Myocyte (in vitro differentiated cells): ENCODE measurements at places on chromosomes 11 and 22. TPM values are rescaled to one million over a fixed set of nuclear protein-coding genes. Genes with fewer than 3 reads are reported as not detected.
A peak's percentile ranks its signal among the peaks of the same experiment; 100 is the strongest.

DNA sequence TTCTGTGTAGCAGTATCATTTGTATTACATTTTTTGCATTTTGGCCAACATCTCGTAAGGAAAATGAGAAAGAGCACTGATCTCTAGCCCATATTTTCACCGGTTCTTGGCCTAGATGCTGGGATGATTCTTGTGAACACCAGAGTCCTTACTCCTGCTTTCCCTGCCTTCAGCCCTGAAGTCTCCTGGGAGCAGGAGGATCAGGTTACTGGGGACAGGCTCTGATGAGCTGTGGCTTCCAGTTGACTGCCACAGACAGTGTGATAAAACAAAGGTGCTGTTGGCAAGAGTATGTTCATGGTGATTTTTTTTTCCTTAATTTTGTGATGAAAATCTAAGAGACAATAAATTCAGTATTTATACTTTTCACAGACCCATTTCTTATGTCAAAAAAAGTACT, 34.2 kb upstream of the ADSL start:
- DNase-seq, result peak; percentile 69

- peak; percentile 90 for DNase-seq
These were observed 76.5 kb downstream of the C11orf91 start for GRCh38 chr11:33624083-33624482.

GRCh38 chr22:49037701-49038245, 789.9 kb downstream of the BRD1 start:
- DNase-seq, result no peak

GRCh38 chr22:22748297-22748743, 103.9 kb downstream of the GGTLC2 start:
- peak; percentile 64 for DNase-seq

DNA sequence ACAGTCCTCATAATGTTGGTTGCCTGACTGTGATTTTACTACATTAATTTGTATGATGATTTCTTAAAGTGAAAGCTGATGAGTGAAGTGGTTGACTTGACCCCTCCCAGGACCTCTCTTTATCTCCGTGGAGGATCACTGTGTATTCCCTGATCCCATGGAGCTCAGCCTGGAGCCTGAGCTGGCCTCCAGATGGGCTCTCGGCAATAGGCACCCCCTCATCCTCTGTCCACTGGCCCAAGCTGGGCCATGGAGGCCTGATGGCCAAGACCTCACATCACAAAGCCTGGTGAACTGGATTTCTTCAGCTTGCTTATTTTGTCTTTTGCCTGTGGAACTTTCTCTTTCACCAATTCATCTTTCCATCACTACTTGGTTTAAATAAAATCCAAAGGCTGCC, 75.2 kb downstream of the WNT11 start:
- DNase-seq, result no peak

GRCh38 chr22:19174106-19175025, 4.2 kb downstream of the SLC25A1 start:
- DNase-seq, result peak; percentile 46

- no peak for DNase-seq
These were observed 189.5 kb downstream of the DDX10 start for GRCh38 chr11:108854346-108854745.

- DNase-seq, result no peak
These were observed 728 bp downstream of the CTTN start for GRCh38 chr11:70398834-70399680.

- DNase-seq, result no peak
These were observed 56.5 kb downstream of the PDHX start for GRCh38 chr11:34972892-34973291.

GRCh38 chr22:47839595-47840227, 1077.3 kb downstream of the TBC1D22A start:
- DNase-seq, result no peak

DNA sequence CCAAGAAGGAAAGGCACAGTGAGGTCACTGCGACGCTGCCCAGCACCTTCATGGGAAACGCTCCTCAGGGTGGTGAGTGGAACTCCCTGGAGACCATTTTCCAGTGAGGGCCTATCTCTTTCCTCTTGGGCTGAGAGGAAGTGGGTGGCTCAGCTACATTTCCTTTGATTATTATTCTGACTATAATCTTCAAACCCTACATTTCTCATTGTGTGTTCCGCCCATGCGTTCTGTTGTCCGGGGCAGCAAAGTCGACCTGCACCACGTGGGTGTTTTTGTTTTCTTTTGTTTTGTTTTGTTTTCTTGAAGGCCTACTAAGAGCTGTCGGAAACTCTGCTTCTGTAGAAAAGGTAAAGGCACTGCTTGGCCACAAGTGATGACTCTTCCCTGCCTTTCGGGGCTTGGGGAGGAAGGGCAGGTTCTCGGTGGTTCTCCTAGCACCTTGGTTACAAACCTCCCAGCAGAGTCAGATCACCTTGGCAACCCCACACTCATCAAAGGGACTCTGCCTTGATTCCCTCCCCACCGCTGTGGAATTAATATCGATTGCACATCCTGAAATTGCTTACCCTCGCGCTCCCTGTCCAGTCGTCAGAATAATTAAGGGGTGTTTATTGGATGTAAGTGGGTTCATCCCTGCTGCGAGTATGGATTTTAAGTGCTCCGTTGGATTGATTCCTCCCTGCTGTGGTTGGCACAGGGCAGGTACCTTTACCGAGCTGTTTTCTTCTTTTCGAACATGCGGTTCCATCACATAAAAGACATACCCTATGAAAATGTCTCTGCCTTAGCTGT, 7.3 kb downstream of the PARVB start:
- DNase-seq, result no peak

DNA sequence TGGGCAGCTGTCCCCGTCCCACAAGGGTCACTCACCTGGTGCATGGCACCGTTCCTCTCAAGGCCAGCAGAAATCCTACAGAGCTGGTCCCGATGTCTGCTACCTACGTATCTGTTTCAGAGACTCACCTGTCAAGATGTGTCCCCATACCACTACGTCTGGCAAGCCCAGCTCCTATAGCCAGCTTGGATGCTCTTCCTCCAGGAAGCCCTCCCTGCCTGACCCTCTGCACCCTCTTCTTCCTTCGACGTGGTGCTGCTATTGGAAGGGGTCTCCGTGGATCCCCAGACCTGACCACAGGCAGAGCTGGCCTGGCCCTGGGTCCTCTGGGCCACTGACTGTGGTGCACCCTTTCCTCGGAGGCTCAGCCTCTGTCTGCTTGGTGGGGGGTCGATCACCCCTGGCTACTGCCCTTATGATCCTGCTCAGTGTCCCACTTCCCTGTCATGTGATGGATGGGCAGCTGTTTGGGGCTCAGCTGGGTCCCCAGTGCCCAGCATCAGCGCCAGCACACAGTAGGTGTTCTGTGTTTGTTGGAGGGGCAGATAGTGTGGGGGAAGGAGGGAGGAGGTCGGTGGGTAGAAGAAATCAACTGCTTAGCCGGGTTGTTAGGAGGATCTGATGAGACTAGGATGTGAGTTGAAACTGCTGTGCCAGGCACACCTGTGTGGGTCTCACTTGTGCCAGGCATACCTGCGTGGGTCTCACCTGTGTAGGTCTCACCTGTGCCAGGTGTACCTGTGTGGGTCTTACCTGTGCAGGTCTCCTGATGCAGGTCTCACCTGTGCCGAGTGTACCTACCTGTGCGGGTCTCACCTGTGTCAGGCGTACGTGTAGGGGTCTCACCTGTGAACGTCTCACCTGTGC, 21.7 kb upstream of the ARHGAP8 start:
- no peak for DNase-seq

GRCh38 chr11:122804161-122804560, 34.1 kb upstream of the CRTAM start:
- DNase-seq, result no peak

DNA sequence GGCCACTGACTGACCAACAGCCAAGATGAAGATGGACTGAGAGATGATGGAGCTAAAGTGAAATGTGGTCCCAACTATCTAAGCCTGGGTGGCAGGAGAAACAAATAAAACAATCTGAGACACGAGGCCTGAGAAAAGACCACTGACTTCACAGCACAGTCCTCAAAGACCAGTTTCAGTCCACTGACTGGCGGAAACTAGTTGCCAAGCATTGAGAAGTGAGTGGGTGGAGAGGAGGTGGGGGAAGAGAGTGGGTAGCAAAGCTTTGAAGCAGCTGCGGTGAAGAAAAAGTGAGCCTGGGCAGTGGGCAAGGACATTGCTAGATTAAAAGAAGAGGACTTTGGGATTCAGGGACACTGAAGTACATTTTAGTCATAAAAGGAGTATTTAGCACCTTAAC, 1.9 kb downstream of the MS4A1 start:
- DNase-seq, result no peak

- DNase-seq, result no peak
These were observed 1497.7 kb downstream of the TBC1D22A start for GRCh38 chr22:48259991-48260670.

DNA sequence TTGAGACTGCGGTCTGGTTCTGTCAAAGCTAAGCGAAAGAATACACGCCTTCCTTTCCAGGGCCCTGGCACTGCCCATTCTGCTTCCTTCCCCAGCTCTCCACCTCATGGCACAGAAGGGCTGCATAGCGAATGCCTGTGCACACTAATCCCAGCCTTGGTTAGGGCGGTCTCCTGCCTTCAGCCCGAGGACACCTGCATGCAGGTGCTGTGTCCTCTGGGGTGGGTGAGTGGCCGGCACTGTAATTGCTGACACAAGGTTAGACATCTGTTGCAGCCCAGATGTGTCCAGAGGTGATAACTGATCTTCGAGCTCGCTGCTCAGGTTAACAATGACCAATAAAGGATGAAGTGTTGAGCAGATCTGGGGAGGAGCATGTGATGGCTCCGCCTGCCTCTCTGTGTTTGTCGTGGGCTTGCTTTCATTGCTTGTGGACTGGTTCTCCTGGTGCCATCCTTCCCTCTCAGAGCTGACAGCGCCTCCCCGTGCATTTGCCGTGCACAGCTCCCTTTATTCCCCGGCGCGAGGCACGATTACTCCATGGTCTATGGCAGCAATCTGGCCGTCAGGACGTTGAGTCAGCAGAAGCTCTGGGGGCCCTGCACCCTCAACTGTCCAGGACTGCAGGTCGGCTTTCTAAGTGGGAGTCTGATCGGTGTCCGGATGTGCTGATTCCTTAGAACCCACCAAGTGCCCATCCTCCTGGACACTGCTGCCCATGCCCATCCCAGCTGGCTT, 1088.2 kb downstream of the BRD1 start:
- DNase-seq, result no peak

GRCh38 chr11:64364435-64364834, 5.5 kb downstream of the RPS6KA4 start:
- no peak for DNase-seq

GRCh38 chr11:43833657-43834073, 47.0 kb upstream of the ALKBH3 start:
- DNase-seq, result peak; percentile 25

GRCh38 chr11:118870396-118871343, 13.0 kb upstream of the CXCR5 start:
- peak; percentile 35 for DNase-seq

DNA sequence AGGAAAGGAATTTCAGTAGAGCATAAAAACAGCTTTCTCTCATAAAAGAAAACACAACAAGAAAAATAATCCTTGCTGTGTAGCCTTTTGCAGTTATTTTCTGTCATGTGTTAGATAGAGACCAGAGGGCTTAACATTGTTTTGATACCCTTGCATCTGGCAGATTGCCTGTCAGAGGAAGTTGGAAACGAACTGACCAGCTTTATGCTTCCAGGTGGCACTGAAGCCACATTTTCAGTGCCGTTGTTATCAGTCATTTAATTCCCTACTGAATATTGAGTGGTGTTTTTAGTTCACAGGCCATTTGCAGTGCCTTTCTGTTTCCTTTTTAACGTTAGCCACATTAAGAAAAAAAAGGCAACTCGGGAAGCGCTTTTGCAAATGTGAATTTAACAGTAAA, 21.5 kb upstream of the RAG2 start:
- DNase-seq, result peak; percentile 54

GRCh38 chr22:37089434-37089833, 20.1 kb downstream of the TMPRSS6 start:
- no peak for DNase-seq

DNA sequence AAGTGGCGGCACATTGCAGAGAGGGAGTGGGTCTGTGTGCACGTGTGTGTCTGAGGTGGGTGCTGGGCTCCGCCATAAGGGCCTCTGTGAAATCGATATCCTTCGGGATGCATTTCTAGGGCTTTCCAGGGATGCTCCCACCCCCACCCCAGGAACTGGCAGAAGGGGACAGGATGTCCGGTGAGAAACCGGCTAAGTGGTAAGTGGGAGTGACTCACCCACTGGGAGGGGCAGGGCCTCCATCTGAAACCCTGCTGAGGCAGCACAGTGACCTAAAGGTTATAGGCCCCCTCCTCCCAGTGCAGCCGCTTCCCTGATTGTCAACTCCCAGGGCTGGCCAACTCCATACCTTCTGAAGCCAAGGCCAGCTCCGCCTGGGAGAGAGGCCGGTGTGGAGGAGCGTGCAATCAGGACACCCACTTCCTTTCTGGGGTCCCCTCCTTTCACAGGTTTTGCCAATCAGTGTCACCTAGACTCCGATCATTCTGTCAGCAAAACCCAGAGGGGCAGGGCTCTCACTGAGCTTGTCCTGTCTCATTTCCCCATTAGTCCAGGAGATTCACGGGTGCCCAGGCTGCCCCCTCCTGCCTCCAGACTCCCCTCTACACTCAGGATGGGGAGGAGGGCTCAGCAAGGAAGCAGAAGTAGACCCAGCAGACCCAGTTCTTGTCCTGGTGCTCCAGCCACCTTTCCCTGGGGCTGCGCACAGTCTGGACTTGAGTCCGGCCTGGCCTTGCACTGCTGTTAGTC, 44.5 kb downstream of the NECTIN1 start:
- DNase-seq, result peak; percentile 44

DNA sequence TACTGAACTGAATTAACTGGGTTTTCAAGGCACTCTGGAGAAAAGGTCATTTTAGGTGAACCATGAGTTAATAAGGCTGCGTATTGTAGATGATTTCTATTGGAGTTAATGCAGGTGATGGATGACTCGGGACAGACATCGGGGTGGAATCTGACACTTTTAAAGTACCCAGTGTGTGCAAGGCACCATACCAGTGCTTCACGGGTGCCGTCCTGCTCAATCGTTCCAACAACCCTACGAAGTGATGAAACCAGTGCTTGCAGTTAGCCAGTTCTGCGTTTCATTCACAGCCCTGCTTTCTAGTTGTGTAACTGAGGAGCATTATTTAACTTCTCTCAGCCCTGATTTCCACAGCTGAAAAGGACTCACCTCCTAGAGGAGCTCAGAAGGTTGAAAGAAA, 216.5 kb downstream of the BARX2 start:
- DNase-seq, result no peak

GRCh38 chr11:30285416-30286121, 37.3 kb upstream of the ARL14EP start:
- no peak for DNase-seq

- no peak for DNase-seq
These were observed 29.4 kb downstream of the GDPD5 start for GRCh38 chr11:75496305-75496752.

GRCh38 chr11:75814677-75815344, at the start of gene UVRAG:
Gene UVRAG, plus strand, starts transcription at chr11:75815210. Its CDS starts 198 bp downstream, at chr11:75815408.
- peak; percentile 100 for DNase-seq

INPPL1 gene
- 490 and 646 TPM in 2 replicates for total RNA-seq

DESI1 gene
- total RNA-seq, result 20.2 and 22.4 TPM in 2 replicates

VPREB3 gene
- 0.51 TPM in 1 of 2 replicates, not detected in the other for total RNA-seq

ANO1 gene
- not detected in 2 replicates for total RNA-seq

B3GAT1 gene
- not detected in 2 replicates for total RNA-seq

IL10RA gene
- not detected in 2 replicates for total RNA-seq

MAJIN gene
- not detected in 2 replicates for total RNA-seq

PANX2 gene
- 0.08 and 0.26 TPM in 2 replicates for total RNA-seq

ESAM gene
- total RNA-seq, result 0.08 and 0.26 TPM in 2 replicates
